Activated T-cell treated with anti-CD3 and anti-CD28 coated beads, Interleukin-2, amount 50 U/mL, for 48 hours (primary cell): ENCODE measurements at places on chromosomes 13 and 19.

GRCh38 chr19:41531438-41532311 is 44.3 kb upstream of the CEACAM21 start:
- DNase-seq, result peak; percentile 87

GRCh38 chr13:110426735-110427134 is 119.7 kb downstream of the COL4A2 start:
- no peak for DNase-seq

DNA sequence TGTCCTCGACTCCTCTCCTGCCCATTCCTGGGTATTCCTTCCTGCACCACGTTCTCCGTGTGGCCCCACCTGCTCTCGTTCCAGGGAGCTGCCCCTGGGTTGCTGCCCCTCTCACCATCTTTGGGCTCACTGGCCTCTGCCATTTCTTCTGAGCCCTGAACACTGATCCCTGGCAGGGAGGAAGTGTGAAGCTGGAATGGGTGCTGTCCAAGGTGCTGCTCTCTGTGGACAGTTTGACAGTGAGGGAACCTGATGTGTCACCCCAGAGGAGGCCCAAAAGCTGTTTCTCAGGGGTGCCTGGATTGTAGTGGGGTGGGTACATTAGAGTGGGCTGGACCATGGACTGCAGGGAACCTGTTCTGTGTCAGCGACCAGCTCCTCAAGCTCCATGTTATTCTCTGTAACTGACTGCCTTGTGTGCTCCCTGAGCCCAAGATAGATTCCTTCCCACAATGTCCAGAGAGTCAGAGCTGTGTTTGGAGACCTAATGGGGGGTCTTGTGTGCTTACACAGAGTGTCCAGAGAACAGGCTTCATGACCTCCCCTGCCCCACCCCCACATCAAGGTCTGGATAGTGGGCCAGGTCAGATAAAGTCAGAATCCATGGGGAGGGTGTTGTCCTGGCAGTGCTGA is 7.2 kb upstream of the CEACAM8 start:
- no peak for DNase-seq

- no peak for DNase-seq
Observed at GRCh38 chr13:18946738-18947137, 234.9 kb downstream of the TUBA3C start.

DNA sequence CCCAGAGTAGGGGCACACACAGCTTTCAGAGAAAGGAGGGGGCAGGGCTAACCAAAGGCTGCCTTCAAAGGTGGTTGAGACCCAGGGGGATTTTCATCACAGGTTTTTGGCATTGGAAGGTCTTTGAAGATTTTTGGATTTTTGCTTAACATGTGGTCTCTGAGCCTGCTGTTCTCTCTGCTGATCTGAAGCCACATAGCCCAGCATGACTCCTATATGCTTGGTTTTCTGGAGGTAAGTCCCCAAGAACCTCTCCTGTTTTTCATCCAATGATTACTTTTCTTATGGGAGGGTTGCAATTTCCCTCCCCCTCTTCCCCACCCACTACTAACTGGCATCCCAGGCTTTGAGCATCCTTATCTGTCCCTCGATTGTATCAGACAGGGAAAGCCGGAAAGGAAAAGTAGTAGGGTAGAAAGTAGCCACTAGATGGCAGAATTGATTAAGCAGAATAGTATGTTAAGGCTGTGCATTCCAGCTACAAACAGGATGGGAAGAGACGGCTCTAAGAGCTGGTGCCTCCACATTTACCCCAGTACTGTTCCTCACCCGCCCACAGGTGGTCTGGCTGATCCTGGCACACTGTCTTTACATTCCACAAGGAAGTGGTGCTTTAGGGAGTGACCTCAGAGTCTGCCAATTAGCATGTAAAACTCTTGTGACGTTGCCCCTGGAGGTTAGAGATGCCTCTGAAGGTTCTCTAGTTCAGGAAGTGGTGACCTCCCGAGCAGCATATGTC is 218.9 kb upstream of the EDNRB start:
- peak; percentile 33 for DNase-seq

DNA sequence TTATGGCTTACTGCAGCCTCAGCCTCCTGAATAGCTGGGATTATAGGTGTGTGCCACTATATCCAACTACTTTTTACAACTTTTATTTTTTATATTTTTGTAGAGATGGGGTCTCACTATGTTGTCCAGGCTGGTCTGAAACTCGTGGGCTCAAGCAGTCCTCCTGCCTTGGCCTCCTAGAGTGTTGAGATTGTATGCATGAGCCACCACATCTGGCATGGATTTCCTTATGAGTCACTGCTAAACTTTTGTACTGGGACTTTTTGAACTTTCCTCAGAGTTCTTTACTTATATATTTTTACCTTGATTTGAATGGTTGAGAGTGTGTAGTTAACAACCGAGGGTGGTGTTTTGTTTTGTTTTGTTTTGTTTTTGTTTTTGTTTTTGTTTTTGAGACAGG is 33.4 kb downstream of the DNAJC3 start:
- DNase-seq, result no peak

DNA sequence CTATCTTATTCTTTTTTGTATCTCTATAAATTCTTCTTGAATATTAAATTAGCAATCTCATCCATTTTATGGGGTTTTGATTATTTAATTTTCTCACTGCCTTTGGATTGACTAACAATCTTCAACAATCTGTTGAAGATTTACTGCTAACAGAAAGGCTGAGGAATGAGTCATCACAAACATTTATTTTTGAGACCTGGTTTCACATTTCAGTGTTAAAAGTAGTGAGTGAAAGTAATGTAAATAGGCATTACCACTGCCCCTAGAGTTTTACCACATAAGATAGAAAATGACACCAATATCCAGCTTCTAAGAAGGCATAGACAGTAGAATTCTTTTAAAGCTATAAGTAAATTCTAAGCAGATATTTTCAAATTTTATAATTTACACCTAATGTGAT is 472.8 kb downstream of the OLFM4 start:
- DNase-seq, result no peak

DNA sequence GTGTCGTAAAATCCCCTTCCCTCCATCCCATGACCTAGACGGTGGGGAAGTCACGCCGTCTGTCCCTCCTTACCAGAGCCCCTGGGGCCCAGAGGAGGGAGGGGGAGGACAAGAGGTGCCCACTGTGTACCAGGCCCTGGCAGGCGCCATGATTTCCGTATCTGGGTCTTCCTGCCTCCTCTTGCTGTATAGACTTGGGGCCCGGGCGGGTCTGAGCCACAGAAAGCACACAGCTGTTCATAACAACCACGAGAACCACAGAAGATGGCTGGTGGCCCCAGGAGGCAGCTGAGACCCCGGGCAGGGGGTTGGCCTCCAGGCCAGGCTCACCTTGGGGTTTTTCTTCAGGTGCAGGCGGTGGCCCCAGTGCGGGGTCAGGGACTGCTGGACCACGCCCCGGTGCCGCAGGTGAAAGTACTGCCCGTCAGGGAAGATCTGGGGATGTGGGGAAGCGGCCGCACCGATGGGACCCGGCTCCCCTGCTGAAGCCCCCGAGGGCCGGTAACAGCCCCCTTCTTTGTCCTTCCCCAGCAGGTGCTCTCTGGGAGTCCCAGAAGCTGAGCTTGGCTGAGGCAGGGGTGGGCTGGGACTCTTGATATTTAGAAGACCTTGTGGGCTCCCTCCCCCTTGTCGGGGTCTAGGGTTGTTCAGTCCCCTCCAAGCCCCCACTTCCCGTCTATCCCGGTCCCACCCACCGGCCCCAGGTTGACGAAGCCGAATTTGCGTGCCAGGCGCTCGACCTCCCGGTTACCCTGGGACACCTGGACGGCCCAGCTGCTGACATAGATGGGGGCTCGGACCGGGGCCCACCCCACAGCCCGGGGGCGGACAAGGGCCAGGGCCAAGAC is 463 bp downstream of the PCSK4 start:
- peak; percentile 37 for DNase-seq

- DNase-seq, result no peak
Observed at GRCh38 chr19:6533746-6534418, 3.1 kb downstream of the TNFSF9 start.

- DNase-seq, result peak; percentile 43
Observed at GRCh38 chr19:12838886-12839756, 806 bp downstream of the MAST1 start.

DNA sequence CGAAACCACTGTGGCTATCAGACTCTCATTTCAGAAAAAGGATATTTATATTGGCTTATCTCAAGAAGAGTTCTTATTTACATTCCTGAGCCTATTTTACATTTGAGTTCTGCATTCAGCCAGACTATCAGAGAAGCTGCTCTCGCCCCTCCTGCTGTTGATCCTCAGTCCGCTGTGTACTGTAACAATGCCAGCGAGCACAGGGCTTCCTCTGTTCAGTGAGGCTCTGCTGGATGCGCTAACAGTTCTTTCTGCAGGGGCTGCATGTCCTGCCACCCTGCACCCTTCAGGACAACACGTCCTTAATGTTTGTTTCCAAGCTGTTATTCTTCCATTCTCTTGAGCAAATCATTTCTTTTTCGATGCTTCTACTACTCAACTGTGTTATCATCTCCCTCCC is 463.7 kb upstream of the SGCG start:
- no peak for DNase-seq

DNA sequence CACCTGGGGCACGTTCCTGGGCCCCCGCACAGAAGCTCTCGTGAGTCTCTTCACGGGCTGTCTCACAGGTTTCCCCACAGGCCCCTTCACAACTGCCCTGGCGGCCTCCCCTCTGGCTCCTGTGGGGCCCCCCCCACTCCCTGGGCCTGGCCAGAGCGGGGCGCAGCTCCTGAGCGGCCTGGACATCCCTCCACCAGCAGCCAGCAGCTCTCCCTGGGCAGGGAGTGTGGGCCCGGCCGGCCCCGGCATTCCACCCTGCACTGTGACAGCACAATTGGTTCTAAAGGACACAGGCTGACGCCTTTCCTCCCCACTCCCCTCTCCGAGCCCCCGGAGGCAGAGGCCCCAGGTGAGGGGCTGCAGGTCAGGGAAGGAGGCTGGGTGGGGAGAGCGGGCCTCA is 9.5 kb upstream of the TIMM13 start:
- no peak for DNase-seq

DNA sequence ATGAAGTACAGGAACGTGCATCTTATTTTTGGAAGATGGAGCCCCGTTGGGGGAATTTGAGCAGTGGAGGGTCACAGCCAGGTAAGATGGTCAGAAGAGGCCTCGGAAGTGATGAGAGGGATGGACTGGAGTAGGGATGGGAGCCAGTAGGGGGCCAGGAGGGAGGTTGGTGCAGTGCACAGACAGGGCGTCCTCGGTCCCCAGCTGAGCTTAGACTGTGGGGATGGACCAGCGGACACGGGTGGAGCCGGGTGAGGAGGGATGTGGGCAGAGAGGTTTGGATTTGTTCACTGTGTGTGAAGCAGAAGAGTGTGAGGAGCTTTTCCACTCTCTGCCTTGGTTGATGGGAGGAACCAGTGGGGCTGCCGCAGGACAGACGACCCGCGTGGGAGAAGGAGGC is 10.6 kb downstream of the RPS9 start:
- no peak for DNase-seq

DNA sequence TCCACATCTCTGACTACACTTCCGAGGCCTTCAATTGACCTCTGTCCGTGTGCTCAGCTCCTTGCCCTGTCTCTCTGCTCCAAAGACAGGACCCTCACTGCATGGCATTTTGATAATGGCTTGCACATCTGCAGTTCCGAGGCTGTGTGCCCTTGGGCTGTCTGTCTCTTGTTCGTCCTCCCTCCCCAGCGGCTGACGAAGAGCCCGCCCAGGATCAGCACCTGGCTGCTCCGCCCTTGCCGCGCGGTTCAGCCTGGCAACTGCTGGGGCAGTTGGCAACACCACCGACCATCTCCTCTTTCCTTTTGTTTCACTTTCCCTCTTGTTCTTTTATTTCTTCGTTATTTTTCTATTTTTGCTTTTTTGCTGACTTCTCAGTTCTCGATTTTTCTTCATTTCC is 270.4 kb downstream of the TEX29 start:
- no peak for DNase-seq
